ENCODE measurements at places on chromosomes 3 and 15. TPM values are rescaled to one million over a fixed set of nuclear protein-coding genes. Genes with fewer than 3 reads are reported as not detected.

The TIMMDC1 gene
- 33.9 TPM for total RNA-seq

The ITIH4 gene
- 4.2 TPM for total RNA-seq

The ZPLD1 gene
- not detected for total RNA-seq

The ALCAM gene
- 7.8 TPM for total RNA-seq

The NCKIPSD gene
- total RNA-seq: 3.1 TPM

The PLSCR2 gene
- not detected for total RNA-seq

The RHOV gene
- 1.0 TPM for total RNA-seq

The CFAP92 gene
- 1.6 TPM for total RNA-seq

The TRPM1 gene
- not detected for total RNA-seq

The CLDN16 gene
- under 0.01 TPM for total RNA-seq

The ECE2 gene
- not detected for total RNA-seq

The TRH gene
- 0.52 TPM for total RNA-seq

The CHRM5 gene
- not detected for total RNA-seq

The MKRN2OS gene
- total RNA-seq: not detected

The MYL3 gene
- total RNA-seq: 53.2 TPM

The SAXO2 gene
- total RNA-seq: 0.52 TPM

The NSUN3 gene
- 17.2 TPM for total RNA-seq

The STRA6 gene
- 1.0 TPM for total RNA-seq

The UPK1B gene
- not detected for total RNA-seq

The CYFIP1 gene
- total RNA-seq: 49.1 TPM

The EIF4E3 gene
- total RNA-seq: 2.6 TPM

The ROBO2 gene
- 8.9 TPM for total RNA-seq

The ACTL6A gene
- 40.7 TPM for total RNA-seq

The GOLGA8N gene
- 5.2 TPM for total RNA-seq

The DUOX2 gene
- under 0.01 TPM for total RNA-seq

The C3orf20 gene
- total RNA-seq: 0.52 TPM

The MEGF11 gene
- 0.52 TPM for total RNA-seq

The AMT gene
- total RNA-seq: 2.6 TPM

The CDCP1 gene
- under 0.01 TPM for total RNA-seq

The CD200 gene
- 4.2 TPM for total RNA-seq

The MUC13 gene
- total RNA-seq: not detected

The FOXB1 gene
- not detected for total RNA-seq

The TLR9 gene
- total RNA-seq: not detected

The TMEM43 gene
- 39.7 TPM for total RNA-seq

The CCDC39 gene
- total RNA-seq: not detected

The AADAC gene
- 1.6 TPM for total RNA-seq

The SLC6A20 gene
- under 0.01 TPM for total RNA-seq

The ZFYVE19 gene
- total RNA-seq: 19.8 TPM

The CAMP gene
- total RNA-seq: not detected

The SI gene
- total RNA-seq: not detected

The NR1I2 gene
- under 0.01 TPM for total RNA-seq

The SLC2A2 gene
- total RNA-seq: not detected

The CBLB gene
- total RNA-seq: 19.8 TPM

The CFAP100 gene
- total RNA-seq: not detected

The CTXN2 gene
- not detected for total RNA-seq

The CD86 gene
- 3.7 TPM for total RNA-seq

The CFAP20DC gene
- 1.6 TPM for total RNA-seq

The PARL gene
- 35.0 TPM for total RNA-seq

The RGMA gene
- 5.7 TPM for total RNA-seq

The SEMA3F gene
- total RNA-seq: 2.1 TPM

The CEMIP gene
- 0.52 TPM for total RNA-seq

The CCDC9B gene
- 2.1 TPM for total RNA-seq

The STX19 gene
- total RNA-seq: not detected

The GOLGA6L4 gene
- total RNA-seq: 0.52 TPM

The LRRN1 gene
- total RNA-seq: 19.8 TPM

The ANKUB1 gene
- not detected for total RNA-seq

The FMN1 gene
- 3.7 TPM for total RNA-seq

The CYP1A2 gene
- not detected for total RNA-seq
